ENCODE measurements at places on chromosomes 1 and 21.

DNA sequence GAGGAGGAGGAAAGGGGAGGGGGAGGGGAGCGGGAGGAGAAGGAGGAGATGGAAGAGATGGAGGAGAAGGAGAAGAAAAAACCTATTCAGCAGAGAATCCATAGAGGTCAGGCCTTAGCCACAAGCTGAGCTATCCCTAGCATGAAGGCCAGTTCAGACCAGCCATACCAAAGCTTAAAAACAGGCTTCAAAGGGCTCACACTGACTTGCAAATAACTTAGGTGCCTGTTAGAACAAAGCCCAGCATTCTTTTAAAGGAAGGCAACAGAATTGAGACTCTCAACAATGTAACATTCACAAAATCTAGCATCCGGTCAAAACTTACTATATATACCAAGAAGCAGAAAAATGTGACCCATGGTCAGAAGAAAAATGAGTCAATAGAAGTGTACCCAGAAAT, 43.6 kb upstream of the IFFO2 start:
- no peaks in the 10 kb centered on the region for H3K27me3 ChIP-seq
- H3K36me3 ChIP-seq: no peaks in the 10 kb centered on the region

DNA sequence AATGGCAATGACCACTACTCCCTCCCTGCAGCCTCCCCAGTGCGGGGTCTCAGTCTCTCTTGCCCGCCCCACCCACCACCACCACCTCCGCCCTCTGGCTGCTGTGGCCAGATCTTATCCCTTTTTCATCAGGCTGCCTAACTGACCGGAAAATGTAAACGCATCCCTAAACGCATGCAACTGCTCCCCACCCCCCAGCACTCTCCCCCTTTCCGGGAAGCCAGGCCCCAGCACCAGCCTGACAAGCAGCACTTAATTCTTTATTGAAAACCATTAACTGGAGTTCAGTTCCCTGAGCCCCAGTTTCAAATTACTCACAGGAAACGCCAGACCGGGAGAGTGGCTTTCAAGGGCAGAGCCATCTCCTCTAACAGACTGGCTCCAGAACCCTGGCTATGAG, 147.7 kb downstream of the DMRTA2 start:
- DNase-seq: no peak
- no peaks in the 10 kb centered on the region for H3K36me3 ChIP-seq
- H3K4me1 ChIP-seq: no peaks in the 10 kb centered on the region
- H3K27me3 ChIP-seq: no peaks in the 10 kb centered on the region
- no peak overlapping the region for H3K4me3 ChIP-seq

GRCh38 chr1:12469493-12469892, 148.5 kb downstream of the DHRS3 start:
- H3K36me3 ChIP-seq: no peaks in the 10 kb centered on the region
- no peak for DNase-seq
- no peak overlapping the region for H3K27ac ChIP-seq
- no peak overlapping the region for H3K4me3 ChIP-seq
- H3K27me3 ChIP-seq: no peaks in the 10 kb centered on the region
- H3K4me1 ChIP-seq: no peaks in the 10 kb centered on the region

DNA sequence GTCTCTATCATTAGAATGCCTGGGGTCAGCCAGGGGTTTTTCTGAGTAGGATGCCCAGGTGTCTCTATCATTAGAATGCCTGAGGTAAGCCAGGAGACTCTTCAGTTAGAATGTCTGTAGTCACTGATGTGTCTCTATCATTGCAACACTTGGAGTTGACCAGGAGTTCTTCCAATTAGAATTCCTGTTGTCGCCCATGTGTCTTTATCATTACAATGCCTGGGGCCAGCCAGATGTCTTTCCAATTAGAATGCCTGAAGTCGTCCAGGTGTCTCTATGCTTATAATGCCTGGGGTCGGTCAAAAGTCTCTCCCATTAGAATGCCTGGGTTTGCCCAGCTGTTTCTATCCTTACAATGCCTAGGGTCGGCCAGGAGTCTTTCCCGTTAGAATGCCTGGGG, 55.8 kb downstream of the RNF187 start:
- no peak for DNase-seq
- no peaks in the 10 kb centered on the region for H3K27me3 ChIP-seq
- H3K4me1 ChIP-seq: no peaks in the 10 kb centered on the region

- no peak overlapping the region for H3K4me3 ChIP-seq
- no peak for DNase-seq
- H3K36me3 ChIP-seq: no peaks in the 10 kb centered on the region
- peaks cover 10% of the 10 kb centered on the region for H3K27me3 ChIP-seq
- no peaks in the 10 kb centered on the region for H3K4me1 ChIP-seq
Observed at GRCh38 chr1:159172614-159173291, 1.3 kb downstream of the CADM3 start.

DNA sequence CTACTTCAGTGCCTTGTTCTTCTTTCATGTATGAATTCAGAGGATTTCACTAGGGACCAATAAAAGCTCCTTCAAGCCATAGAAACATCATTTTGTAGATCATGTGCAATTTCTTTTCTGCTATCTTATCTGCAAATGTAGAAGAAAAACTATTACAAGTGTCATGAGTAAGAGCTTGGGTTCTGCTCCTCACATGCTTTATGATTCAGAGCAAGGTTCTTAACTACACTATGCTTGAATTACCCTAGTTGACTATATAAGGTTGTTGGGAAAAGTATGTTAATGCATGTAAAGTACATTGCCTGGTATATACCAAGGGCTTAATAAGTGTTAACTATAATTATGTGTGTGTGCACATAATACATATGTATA, 91.4 kb upstream of the S1PR1 start:
- no peak overlapping the region for H3K4me3 ChIP-seq
- H3K27ac ChIP-seq: no peak overlapping the region
- DNase-seq: no peak
- H3K4me1 ChIP-seq: peaks cover 6% of the 10 kb centered on the region
- H3K36me3 ChIP-seq: no peaks in the 10 kb centered on the region

- DNase-seq: no peak
- no peaks in the 10 kb centered on the region for H3K27me3 ChIP-seq
- H3K4me1 ChIP-seq: peaks cover 34% of the 10 kb centered on the region
- H3K4me3 ChIP-seq: peak within 1 kb of the TSS; percentile 76
- no peaks in the 10 kb centered on the region for H3K36me3 ChIP-seq
Observed at GRCh38 chr1:25875154-25875855, at the start of gene PAQR7. Gene PAQR7 (minus strand): TSS chr1:25875708. CDS start chr1:25863839, 11,869 bp downstream.

- no peaks in the 10 kb centered on the region for H3K4me1 ChIP-seq
- no peak overlapping the region for H3K4me3 ChIP-seq
- no peak for DNase-seq
- no peaks in the 10 kb centered on the region for H3K36me3 ChIP-seq
Observed at GRCh38 chr1:39926820-39927219, 25.1 kb upstream of the MYCL start.

DNA sequence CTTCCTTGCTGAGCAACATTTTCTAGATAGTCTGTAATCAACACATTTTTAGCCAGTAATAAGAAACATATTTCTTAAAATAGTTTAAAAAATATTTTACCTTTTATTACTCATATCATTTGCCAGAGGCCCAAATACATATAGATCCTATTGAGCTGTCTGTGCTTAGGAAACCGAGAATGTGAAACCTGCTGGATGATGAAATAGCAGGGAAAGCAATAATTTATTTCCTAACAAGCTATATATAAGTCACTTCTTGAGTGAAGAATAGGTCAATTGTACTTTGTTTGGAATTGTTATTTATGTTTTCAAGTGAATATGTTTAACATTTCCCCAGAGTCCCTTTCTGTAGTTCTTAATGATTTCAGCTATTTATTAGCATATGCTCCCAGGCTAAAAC, 339.9 kb upstream of the TMPRSS15 start:
- H3K4me3 ChIP-seq: no peak overlapping the region
- H3K27me3 ChIP-seq: no peaks in the 10 kb centered on the region
- H3K4me1 ChIP-seq: no peaks in the 10 kb centered on the region
- DNase-seq: no peak

GRCh38 chr21:32861866-32862265, 90.3 kb upstream of the PAXBP1 start:
- H3K27me3 ChIP-seq: no peaks in the 10 kb centered on the region
- DNase-seq: no peak
- no peaks in the 10 kb centered on the region for H3K4me1 ChIP-seq
- H3K36me3 ChIP-seq: no peaks in the 10 kb centered on the region
- no peak overlapping the region for H3K27ac ChIP-seq

- H3K36me3 ChIP-seq: peaks cover 3% of the 10 kb centered on the region
- H3K4me1 ChIP-seq: no peaks in the 10 kb centered on the region
- DNase-seq: no peak
- H3K4me3 ChIP-seq: no peak overlapping the region
- no peak overlapping the region for H3K27ac ChIP-seq
Observed at GRCh38 chr1:52877554-52877953, 35.0 kb downstream of the ZYG11A start.

DNA sequence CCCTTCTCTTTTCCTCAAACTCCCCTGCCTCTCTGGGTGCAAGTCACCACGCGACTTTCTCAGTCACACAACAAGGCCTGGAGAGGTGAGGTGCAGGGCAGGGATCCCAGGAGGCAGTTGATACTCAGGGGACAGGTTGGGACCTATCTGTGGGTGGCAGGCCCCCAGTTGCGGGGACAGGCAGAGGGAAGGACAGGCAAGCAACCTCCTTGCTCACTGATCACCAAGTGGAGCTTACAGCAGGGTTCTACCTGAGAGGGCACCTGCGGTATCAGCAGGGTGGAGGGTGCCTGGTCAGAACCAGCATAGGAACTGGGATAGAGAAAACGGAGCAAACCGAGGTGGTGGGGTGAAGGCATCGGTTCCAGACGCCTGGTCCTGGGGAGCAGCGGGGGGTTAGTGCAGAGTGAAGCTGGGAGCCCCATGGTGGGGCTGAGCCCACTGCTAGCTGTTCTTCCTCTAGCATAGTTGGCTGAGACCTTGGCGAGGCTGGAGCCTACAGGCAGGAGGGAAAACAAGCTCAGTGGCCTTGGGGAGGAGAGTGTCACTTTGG, 24.4 kb upstream of the TENT5C start:
- H3K27me3 ChIP-seq: no peaks in the 10 kb centered on the region
- H3K36me3 ChIP-seq: no peaks in the 10 kb centered on the region
- H3K4me3 ChIP-seq: no peak overlapping the region
- no peaks in the 10 kb centered on the region for H3K4me1 ChIP-seq

GRCh38 chr21:32203877-32204480, 74.9 kb downstream of the MIS18A start:
- no peak for DNase-seq
- no peaks in the 10 kb centered on the region for H3K27me3 ChIP-seq
- no peaks in the 10 kb centered on the region for H3K4me1 ChIP-seq
- H3K4me3 ChIP-seq: no peak overlapping the region
- no peaks in the 10 kb centered on the region for H3K36me3 ChIP-seq
- no peak overlapping the region for H3K27ac ChIP-seq

DNA sequence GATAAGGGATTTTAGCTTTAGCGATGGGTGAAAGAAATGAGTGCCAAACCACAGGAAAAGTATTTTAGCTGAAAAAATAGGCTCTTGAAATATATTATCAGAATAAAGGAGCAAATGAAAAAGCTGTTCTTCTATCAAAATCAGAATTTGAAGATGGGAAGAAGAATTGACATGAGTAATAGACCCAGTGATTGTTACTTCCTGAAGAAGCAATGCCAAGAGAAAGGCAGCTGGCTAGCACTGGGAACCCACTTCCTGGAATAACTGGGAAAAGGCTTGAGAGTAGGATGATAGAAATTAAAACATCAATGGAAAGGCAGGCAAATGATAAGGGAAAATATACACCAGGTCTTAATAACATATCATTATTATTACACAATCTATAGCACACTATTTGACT, 29.9 kb upstream of the LYPLAL1 start:
- no peak for DNase-seq
- H3K27ac ChIP-seq: no peak overlapping the region
- H3K27me3 ChIP-seq: no peaks in the 10 kb centered on the region
- no peaks in the 10 kb centered on the region for H3K36me3 ChIP-seq
- H3K4me1 ChIP-seq: no peaks in the 10 kb centered on the region

Data from GM12878 (cell line).